M059J (cell line): ENCODE measurements at places on chromosomes 3 and 15. TPM values are rescaled to one million over a fixed set of nuclear protein-coding genes. Genes with fewer than 3 reads are reported as not detected.

DNA sequence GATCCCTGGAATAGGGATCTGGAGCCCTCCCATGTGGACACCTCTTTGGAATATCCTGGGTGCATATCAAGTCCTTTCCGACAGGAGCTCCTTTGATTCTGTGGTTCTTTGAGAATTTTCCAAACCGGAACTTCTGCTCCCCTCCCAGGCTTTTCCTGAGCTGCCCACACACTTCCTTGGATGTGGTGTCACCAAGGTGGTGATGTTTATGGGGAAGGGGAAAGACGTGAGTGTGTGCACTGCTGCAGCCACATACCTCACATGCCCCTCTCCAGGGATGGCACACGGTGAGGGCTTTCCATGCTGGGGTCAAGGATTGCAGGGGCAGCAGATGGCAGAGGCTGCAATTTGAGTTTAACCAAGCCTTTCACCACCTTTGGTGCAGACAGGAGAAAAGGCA lies 27.9 kb upstream of the PSTPIP1 start:
- DNase-seq, result no peak

DNA sequence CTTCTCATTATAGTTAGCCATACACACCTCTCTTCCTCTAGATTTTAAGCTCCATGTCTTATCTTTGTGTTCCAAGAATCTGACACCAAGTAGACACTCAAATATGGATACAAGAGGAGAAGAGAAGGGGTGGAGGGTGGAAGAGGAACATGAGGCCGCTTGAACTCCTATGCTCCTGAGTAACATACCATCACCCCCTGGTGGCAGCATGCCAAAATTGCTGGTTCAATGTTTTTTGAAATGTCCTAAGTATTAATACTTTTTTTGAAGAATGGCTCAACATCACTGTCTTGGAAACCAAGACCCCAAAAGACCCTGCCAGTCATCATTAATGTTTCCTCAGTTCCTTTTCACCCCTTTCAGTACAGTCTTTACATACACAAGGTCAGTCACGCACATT lies 71.8 kb upstream of the HACD2 start:
- DNase-seq, result no peak

NOX5 gene
- total RNA-seq, result 0.34 and 1.1 TPM in 2 replicates

DNA sequence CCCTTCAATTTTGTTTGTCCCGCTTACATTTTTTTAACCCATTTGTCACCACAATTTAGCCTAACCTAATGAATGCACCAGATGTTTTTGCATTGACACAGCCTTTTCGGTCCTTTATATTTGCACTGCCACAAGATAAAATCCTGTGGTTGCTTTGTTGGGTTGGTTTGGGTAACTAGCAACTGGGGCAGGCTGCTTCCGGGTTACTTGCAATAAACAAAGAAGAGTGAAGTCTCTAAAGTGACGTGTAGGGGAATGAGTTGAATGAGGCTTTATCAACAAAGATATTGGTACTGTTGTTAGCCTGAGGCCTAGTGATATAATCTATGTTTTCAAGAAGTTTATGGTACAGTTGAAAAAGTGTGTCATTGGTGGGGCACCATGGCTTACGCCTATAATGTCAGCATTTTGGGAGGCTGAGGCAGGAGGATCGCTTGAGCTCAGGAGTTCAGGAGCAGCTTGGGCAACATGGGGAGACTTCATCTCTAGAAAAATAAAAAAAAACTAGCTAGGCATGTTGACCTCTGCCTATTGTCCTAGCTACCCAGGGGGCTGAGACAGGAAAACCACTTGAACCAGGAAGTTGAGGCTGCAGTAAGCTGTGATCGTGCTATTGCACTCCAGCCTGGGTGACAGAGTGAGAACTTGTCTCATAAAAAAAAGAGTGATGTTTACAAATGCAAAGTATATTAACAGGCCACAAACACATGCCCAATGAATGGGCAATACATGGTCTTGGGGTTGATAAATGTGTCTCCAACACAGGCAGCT lies 121.8 kb downstream of the OXSM start:
- no peak for DNase-seq

DNA sequence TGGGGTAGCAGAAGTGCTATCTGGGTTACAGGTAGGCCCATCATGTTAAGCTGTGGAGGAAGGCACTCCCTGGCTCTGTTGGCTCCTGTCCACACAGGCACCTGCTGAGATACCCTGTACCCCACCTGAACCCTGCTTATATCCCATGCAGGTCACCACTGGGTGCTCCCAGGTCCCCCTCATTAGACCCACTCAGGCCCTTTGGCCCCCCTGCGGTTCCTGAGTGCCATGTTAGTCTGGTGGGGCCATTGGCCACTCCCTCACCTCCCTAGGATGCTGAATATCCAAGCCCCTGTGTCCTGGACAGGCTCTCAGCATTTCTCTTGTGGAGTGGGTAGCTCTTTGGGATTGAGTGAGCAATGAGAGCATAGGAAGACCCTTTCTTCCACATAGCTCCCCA lies 128.2 kb downstream of the EPHB1 start:
- DNase-seq, result no peak
